ENCODE measurements at places on chromosomes 13 and 19. TPM values are rescaled to one million over a fixed set of nuclear protein-coding genes. Genes with fewer than 3 reads are reported as not detected.

The GARIN5A gene
- total RNA-seq = 3.5 TPM

The TEX26 gene
- total RNA-seq = 0.09 TPM

The NLRP4 gene
- total RNA-seq = not detected

The CEACAM20 gene
- total RNA-seq = not detected

The PSG3 gene
- 1.3 TPM for total RNA-seq

The SPIB gene
- 0.04 TPM for total RNA-seq

The SYNGR4 gene
- not detected for total RNA-seq

The GNG8 gene
- not detected for total RNA-seq

The PTPRS gene
- 50.4 TPM for total RNA-seq

The HNRNPA1L2 gene
- total RNA-seq = 4.3 TPM

The LYPD3 gene
- 0.49 TPM for total RNA-seq

The PRRG2 gene
- total RNA-seq = 0.84 TPM

The LIM2 gene
- total RNA-seq = not detected

The RNF225 gene
- not detected for total RNA-seq

The FXYD3 gene
- total RNA-seq = 0.35 TPM

The WDR88 gene
- 0.09 TPM for total RNA-seq

The FBN3 gene
- 4.8 TPM for total RNA-seq

The ZNF728 gene
- not detected for total RNA-seq

The ATCAY gene
- 0.04 TPM for total RNA-seq

The CCDC194 gene
- total RNA-seq = not detected

The PPAN gene
- total RNA-seq = 17.6 TPM

The ZNF175 gene
- 6.6 TPM for total RNA-seq

The TEKTIP1 gene
- 0.49 TPM for total RNA-seq

The SPACA4 gene
- total RNA-seq = not detected

The PNMA8B gene
- 3.5 TPM for total RNA-seq

The ZNF100 gene
- total RNA-seq = 11.4 TPM

The CD177 gene
- 0.09 TPM for total RNA-seq

The C19orf81 gene
- total RNA-seq = 4.2 TPM

The EBI3 gene
- total RNA-seq = 0.53 TPM

The ZNF888 gene
- total RNA-seq = 3.4 TPM

The CHAF1A gene
- total RNA-seq = 7.6 TPM

The LYL1 gene
- total RNA-seq = 5.0 TPM
